ENCODE measurements at places on chromosomes 5 and 9. TPM values are rescaled to one million over a fixed set of nuclear protein-coding genes. Genes with fewer than 3 reads are reported as not detected.

GRCh38 chr5:179906795-179907555 lies 722 bp downstream of the TBC1D9B start:
- DNase-seq = no peak

DNA sequence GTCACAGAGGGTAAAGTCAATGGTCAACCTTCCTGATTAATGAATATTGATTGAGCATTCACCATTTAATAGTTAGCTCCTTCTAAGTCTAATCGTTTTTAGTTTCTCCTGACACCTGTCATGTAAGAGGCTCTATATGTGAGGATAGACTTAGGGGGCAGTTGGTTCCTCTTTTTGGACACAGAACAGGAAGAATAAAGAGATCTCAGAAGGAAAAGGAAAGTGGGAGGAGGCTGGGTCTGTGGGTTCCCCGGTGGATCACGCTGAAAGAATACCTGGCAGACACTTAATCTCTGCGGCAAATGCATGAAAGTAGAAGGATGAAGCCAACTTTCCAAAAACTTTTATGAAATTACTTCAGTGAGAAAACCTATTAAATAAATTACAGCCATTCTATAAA lies 98.4 kb downstream of the PDE4D start:
- no peak for DNase-seq

- DNase-seq = no peak
These were observed 5.5 kb downstream of the RNU6ATAC start for GRCh38 chr9:134158753-134159392.

GRCh38 chr9:37645903-37646506 lies 4.7 kb upstream of the FRMPD1 start:
- DNase-seq = no peak

DNA sequence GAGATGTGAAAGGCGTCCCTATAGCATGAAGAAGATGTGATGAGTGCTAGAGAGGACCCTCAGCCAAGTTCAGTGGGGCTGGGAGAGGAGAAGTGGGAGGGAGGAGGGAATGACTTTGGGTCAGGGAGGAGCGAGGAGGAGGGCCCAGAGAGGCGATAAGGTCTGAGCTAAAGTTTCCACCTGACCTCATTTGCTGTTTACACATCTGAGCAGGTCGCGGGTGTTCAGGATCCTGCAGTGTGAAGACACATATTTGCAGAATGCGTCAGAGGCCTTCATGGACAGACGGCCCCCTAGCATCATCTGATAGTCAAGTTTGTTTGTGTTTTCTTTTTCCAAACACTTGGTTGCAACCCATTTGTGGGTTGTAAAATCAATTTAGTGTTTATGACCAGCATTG lies 18.9 kb upstream of the IGFBPL1 start:
- DNase-seq = no peak

- no peak for DNase-seq
These were observed 19.2 kb downstream of the KCTD16 start for GRCh38 chr5:144189800-144190429.

GRCh38 chr5:101425339-101425859 lies 522.3 kb upstream of the ST8SIA4 start:
- DNase-seq = no peak

GRCh38 chr5:154207204-154207603 lies 16.7 kb downstream of the GALNT10 start:
- no peak for DNase-seq

DNA sequence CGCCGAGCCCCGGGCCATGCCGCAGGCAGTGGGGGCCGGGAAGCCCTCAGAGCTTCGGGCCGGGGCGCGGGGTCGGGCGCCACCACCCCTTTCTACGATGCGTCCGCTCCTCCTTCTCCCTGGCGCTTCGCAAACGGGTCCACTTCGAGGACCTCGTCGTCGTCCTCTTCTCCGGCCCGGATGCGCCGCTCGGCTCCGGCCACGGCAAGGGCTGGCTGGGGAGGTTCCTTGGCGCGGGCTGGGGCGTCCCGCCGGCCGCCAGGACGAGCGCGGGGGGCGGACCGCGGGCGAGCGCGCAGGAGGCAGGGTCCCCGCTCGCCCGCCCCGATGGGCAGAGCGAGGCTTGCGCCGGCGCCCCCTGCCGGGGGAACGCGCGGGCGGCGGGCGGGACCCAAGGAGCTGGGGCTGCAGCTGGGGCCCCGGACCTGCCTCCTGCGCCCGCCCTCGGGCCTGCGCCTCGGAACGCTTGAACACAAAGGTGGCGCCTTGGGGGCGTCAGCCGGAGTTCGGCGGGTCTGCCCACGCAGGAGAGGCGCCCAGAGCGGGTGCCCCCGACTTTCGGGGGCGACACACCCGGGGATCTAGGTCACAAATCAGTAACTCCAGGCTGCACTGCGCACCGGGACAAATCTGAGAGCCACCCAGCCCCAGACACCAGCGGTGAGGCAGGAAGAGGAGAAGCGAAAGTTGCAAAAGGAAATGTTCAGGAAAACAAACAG lies at the start of gene ROR2:
ROR2 (minus strand) TSS at position 283 of the 719 bp plus-strand sequence.
- DNase-seq = peak; percentile 88

DNA sequence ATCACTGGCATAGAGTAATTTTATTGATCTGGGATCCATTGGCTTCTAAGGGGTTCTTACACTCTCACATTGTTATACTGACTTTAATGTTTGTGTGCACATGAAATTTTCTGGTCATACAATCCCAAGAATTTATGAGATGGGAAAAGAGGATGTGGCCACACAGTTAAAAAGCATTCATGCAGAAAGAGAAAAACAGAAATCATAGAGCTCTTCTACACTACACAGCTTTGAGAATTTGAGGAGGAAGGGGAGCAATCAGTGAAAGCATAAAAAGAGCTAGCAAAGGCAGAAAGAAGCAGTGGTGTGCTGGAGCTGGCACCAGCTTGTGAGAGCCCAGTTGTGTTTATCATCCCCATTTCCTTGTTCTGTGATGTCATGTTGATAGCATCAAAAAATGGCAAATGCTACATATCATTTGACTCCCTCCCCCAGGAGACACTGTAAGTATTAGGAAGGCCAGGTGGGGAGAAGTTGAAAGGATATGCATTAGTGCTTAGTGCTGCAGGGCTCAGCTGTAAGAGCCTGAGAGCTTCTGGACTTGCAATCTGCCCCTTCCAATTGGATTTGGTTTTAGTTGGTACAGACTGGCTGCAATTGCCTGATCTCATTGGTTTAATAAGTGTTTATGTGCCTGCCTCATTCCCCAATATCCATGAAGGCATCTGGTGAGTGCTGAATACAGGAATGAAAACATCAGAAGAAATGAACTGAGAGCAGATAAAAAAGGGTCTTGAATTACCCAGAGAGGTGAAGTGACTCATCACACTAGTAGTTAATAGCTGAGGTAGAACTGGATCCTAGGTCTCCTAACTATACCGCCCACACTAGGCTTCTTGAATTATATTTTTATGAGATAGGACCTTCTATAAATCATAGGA lies 30.9 kb downstream of the RHOBTB3 start:
- DNase-seq = no peak

GRCh38 chr9:98641695-98642094 lies 67.0 kb downstream of the GABBR2 start:
- DNase-seq = no peak

GRCh38 chr5:153429761-153430380 lies 60.6 kb upstream of the GRIA1 start:
- DNase-seq = no peak

DNA sequence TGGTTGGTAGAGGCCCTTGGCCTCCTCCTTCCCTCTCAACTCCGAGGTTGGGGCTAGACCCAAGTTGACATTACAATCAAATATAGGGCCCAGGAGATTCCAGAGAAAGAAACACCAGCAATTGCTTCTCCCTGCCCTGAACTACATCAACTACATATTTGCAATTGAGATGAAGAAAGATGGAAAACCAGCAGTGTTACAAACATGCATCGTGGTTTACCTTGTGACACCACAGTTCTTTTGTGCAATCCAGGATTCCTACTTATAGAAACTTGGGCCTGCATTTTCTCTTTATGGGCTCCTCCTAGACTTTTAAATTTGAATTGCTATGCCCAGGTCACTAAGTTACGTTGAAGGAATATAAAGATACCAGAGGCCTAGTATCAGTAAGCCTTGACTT lies 126.7 kb downstream of the DCP2 start:
- no peak for DNase-seq

Gene TRIM7
- polyA plus RNA-seq = 0.31 TPM

Gene PCDHB14
- 10.2 TPM for polyA plus RNA-seq

Gene ASPN
- 8.4 TPM for polyA plus RNA-seq

Gene FGF10
- polyA plus RNA-seq = 8.4 TPM

Gene GABRP
- polyA plus RNA-seq = 2.4 TPM
